CD4-positive, alpha-beta T cell treated with Interleukin-15 for 4 hours (primary cell): ENCODE measurements at places on chromosomes 11 and 22.

DNA sequence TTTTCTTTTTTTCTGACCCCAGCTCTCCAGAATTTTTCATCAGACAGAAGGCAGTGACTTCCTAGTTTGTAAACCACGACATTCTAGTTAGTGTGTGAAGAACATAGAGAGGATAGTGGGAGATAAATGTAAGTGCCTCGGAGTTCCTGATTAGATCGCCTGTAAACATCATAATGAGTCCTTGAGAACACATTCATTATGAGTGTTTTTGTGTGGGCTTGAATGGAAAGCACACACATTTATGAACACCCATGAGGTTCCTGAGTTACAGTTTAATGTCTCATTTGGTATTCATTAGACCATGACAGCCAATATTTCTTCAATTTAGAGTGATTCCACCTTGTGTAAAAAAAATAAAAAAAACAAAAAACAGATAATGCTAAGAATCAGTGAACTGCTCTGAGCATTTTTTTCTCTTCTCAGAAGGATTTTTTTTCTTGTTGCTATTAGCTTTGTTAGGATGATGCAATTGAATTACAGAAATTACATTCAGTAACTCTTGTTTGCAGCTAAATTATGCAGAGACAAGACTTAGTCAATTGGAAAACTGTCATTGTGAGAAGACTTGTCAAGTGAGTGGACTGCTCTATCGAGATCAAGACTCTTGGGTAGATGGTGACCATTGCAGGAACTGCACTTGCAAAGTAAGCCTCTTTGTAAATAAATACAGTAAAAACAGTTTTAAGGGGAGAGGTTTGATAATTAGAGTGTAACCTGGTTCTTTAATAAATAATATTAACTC lies 257.6 kb downstream of the NELL1 start:
- no peak for DNase-seq

DNA sequence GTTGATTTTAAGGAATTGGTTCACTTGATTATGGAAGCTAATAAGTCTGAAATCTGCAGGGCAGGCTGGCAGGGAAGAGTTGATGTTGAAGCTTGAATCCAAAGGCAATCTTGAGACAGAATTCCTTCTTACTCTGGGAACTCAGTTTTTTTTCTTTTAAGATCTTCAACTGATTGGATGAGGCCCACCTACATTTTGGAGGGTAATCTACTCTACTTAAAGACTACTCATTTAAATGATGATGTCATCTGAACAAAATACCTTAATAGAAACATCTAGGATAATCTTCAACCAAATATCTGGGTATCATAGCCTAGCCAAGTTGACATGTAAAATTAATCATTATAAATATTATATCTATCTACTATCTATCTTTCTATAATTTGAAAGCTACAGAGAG lies 163.2 kb downstream of the PGR start:
- no peak for DNase-seq

DNA sequence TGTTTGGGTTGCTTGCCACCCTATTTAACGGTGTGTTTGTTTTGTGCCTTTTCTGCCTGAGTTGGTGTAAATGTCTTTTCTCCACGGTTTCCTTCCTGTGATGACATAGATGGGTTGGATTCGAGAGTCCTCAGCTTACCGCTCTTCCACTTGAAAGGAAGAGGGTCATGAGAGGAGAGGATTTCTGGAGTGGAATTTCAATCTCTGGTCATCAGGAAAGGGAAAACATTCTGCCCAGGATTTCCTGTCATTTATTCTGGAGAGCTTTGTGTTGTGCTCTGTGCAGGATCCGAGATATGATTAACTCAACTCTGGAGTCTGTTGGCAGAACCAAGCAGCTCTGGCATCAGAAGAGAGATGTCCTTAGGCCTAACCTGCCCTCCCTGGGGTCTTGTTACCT lies 605.2 kb downstream of the NTM start:
- DNase-seq = no peak

DNA sequence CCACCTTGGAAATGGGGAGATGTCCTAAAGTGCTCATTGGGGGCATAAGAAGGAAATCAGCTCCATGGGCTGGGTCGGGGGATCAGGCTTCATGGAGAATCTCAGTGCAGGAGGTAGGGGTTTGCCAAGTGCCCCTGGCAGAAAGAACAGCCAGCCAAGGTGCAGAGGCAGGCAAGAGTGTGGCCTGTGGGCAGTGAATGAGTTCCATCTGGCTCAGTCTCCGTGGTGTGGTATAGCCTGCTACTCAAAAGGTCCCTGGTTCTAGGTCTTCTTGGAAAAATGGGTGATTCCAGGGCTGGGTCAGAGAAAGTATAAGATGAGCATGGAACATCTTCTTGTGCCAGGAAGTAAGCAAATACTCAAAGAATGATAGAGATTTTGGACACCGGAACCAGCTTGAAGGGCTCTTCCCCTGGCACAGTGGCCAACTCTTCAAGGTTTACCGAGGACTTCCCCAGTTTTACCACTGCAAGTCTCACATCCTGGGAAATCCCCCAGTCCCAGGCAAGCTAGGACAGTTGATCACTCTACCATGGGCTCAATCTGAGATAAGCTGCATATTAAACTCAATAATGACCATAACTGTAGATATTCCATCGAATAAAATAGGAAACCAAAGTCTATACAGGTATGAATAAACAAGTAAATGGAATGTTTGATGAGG lies 10.6 kb upstream of the ARAP1 start:
- no peak for DNase-seq

GRCh38 chr22:28105413-28105812 lies 186.4 kb upstream of the PITPNB start:
- DNase-seq = no peak

- no peak for DNase-seq
Measured at GRCh38 chr11:24585192-24585591, 88.3 kb downstream of the LUZP2 start.
